Stimulated activated CD8-positive, alpha-beta memory T cell treated with anti-CD3 and anti-CD28 coated beads, Interleukin-15, amount 100 ng/mL, for 48 hours (primary cell): ENCODE measurements at places on chromosomes 6 and 20.

DNA sequence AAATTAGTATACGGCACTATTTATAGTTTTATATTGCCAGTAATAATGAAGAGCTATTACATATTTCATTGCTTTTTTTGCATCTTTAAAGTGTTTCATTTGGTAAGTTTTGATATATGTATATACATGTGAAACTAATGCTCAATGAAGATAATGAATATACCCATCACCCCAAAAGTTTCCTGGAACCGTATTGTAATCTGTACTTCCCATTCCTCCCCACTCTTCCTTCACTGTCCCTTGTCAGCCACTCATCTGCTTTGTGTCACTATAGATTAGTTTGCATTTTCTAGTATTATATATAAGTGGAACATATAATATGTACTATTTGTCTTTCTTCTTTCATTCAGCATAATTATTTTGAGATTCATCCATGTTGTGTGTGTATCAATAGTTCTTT lies 10.3 kb upstream of the TBC1D32 start:
- no peak for DNase-seq

DNA sequence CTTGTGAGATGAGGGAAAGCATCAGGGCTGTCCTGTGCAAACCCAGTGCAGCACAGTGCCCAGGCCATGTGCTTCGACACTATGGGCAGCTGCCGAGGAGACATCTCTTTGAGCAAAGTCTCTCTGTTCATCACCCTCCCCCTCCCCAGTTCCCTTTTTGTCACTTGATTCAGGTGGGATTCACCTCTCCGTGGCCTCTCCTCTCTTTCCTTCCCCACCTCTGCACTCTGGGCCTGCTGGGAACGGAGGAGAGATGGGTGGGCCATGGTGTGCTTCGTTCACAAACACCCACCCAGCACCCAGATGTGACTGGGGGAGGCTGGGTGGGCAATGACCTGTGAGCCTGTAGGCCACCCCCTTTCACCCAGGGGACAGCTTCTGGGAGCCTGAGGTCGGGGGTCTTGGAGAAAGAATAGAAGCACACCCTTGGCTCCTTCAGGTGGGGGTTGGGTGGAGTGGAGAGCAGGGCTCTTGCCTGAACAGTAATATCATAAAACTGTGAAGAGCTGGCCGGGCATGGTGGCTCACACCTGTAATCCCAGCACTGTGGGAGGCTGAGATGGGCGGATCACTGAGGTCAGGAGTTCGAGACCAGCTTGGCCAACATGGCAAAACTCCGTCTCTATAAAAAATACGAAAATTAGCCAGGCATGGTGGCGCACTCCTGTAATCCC lies 33.5 kb upstream of the DLGAP4 start:
- DNase-seq = no peak

DNA sequence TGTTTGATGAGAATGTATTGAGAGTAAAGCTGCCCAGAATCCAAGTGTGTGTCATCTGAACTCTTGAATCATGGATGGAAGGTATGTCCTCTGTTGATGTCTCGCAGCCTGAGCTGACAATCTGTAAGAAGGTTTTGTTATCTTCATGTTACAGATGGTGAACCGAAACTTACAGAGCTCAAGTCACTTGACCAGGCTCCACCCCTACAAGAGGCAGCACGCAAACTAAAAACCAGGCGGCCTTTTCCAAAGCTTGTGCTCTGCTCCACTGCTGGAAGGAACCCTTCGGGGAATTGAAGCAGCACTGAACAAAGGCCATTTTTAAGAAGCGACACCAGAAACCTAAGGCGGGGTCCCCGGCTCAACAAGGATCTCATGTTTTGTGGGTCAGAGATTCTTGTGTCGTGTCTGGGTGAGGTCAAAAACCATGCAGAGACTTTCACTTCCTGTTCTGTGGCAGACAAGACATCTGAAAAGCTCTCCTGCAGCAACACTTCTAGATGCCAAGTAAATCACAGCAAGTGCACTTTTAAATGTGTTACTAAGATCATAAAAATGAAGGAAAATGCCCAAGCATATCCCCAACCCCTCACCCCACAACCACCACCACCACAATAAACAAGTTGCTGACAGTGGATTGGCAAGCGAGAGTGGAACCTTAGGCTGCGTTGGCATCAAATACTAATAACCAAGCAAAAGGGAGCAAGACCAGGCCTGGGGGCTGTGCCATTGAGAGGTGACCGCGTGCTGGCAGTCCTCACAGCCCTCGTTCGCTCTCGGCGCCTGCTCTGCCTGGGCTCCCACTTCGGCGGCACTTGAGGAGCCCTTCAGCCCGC lies 27.3 kb downstream of the NQO2 start:
- no peak for DNase-seq

DNA sequence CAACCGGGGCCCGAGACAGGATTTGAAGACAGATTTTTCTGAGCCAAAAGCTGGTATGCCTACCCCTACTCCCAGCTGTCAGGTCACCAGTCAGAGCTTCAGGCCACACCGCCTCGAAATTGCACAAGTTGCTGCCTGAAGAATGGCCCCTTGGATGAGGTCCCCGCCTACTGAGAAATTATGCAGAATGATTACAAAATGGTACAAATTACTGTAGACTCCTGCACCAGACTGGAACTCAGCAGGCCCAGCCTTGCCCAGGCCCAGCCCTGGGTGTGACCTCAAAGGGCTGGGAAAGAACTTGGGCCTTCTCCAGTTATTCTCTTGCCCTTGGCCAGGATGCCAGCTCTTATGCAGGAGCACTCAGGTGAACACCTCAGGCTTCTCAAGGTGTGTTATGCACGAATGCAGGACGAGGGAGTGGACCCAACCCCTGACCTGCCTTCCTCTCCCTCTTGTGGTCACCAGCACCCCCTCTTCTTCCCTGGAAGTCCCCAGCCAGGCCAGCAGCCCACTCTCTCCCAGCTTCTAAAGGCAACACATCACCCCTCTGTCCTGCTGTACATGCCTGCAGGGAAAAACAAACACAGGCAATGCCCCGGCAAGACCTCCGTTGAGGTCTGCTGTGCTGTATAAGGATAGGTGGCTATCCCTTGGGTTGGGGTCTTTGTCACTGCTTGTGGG lies 88.7 kb upstream of the NAA20 start:
- DNase-seq = no peak

- no peak for DNase-seq
Observed at GRCh38 chr20:57212534-57213276, 53.7 kb downstream of the BMP7 start.
